ENCODE measurements at places on chromosomes 1 and 21. TPM values are rescaled to one million over a fixed set of nuclear protein-coding genes. Genes with fewer than 3 reads are reported as not detected.

Gene OR2L13
- total RNA-seq = 0.21 TPM

Gene TRIM46
- 3.5 TPM for total RNA-seq

Gene ITGB2
- 46.8 TPM for total RNA-seq

Gene ZSWIM5
- total RNA-seq = 6.6 TPM

Gene FAM89A
- total RNA-seq = 12.2 TPM

Gene NPPB
- not detected for total RNA-seq

Gene ZNF697
- 25.5 TPM for total RNA-seq

Gene PFDN2
- total RNA-seq = 23.5 TPM

Gene PACC1
- 6.2 TPM for total RNA-seq

Gene LINGO4
- total RNA-seq = not detected

Gene DCDC2B
- total RNA-seq = 0.62 TPM

Gene ATP1A2
- total RNA-seq = 10.2 TPM

Gene DNAI4
- total RNA-seq = 30.6 TPM

- DNase-seq = no peak
Measured at GRCh38 chr1:63087966-63088365, 234.4 kb upstream of the FOXD3 start.

DNA sequence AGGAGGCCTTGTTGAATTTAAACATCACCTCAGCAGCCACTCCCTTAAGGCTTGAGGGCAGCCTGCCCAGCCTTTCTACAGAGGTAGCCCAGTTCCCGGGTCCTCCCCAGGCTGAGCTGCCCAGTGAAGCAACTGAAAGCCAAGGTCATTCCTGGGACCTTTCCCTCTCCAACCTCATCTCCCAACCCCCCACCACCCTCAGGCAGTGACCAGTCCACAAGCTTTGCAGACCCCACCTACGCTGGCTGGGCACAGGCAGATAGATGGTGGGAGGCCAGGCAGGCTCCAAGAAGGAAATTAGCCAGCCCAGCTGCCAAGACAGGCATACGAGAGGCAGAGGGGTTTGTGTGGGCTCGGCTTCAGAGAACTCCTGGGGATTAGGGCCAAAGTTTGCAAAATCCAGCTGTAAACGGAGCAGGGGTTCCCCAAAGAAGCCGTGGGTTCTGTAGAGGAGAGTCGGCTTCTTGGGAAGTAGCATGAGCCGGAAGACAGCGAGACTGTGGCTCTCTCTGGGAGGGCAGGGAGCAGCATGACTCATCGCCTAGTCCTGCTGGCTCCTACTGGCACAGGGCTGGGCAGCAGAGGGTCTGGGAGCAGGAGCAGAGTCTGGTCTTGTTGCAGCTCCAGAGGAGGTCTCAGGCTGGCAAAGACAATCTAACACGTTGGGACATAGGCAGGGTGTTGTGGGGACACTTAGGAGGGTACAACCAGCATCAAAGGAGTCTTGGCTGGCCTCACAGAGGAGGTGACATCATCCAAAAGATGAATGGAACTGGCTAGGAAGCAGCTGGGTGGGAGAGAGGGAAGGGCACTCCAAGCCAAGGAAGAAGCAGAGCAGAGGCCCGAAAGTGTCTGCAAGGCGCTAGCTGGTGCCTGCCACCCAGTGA lies 2.8 kb upstream of the ZC3H12A start:
- peak; percentile 78 for DNase-seq

DNA sequence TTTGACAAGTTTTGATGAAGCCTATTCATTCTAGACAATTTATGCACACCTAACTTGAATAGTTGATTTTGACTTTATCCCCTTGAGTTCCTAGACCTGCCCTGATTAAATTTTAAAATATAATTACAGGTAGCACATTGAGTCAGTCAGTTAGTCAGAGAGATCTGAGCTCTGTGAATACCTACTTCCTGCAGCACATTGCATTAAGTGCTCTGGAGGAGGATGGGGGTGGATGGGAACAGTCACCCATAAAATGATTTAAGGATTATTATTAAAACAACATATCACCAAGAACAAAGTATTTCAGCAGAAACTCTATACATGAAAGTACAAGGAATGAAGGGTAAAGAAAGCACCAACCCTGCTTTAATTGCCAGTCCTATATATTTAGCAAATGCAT lies 11.8 kb upstream of the RPF1 start:
- DNase-seq = no peak

- no peak for DNase-seq
Measured at GRCh38 chr1:180168786-180169639, 14.3 kb downstream of the QSOX1 start.

GRCh38 chr1:156509424-156510034 lies 9.0 kb upstream of the MEF2D start:
- DNase-seq = no peak

- DNase-seq = no peak
Measured at GRCh38 chr1:1250786-1251284, 4.3 kb upstream of the C1QTNF12 start.

GRCh38 chr1:214377886-214378285 lies 96.9 kb downstream of the SMYD2 start:
- DNase-seq = no peak

DNA sequence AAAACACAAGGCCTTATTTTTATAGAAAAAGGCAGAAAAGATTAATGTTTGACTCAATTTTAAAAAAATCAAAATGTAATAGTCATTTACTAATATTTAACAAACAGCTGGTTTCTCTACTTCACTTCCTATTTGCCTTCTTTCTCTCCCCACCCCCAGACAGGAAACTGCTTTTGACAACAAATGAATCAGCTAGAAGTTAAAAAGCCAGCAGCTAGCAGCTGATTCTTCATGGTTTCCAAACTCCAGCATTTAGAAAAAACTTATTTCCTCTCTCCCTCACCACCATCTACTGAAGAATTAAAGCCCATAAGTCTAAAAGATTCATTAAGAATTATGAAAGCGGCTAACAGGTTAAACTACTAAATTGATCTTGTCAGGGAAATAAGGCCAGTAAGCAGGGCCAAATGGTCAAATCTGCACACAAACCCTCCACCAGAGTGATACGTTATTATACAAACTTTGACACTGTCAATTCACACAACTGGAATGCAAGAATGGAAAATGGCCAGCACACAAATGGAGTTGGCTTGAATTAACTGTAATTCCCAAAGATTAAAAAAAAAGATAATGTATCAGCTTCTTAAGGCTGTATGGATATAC lies 4.0 kb downstream of the WDR26 start:
- no peak for DNase-seq

GRCh38 chr1:200991097-200991614 lies 32.4 kb downstream of the KIF21B start:
- DNase-seq = no peak

DNA sequence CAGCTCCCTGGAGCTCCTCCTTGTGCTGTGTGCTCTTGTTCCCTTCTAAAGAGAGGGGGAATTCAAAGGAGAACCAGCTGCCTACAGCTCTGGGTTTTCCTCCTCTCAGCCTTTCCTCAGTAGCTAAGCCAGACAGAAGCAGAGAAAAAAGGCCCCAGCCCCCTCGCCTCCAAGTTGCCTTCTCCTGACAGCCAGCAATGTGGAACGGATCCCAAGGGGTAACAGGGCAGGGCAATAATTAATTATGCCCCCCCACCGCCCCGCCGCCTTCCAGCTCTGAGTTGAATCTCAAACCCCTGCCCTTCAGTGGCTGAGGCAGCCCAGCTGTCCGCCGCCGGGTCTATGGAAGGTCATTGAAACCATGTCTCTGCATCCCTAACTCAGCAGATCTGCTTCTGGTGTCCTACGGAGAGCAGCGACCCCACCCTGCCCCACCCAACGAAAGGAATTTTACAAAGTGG lies 69.0 kb upstream of the GOLT1A start:
- no peak for DNase-seq

GRCh38 chr1:54223441-54224202 lies 23.7 kb downstream of the MRPL37 start:
- DNase-seq = peak; percentile 44

GRCh38 chr1:111372336-111372965 lies 55.1 kb downstream of the OVGP1 start:
- DNase-seq = no peak

- DNase-seq = peak; percentile 27
Measured at GRCh38 chr1:10866321-10867093, 70.1 kb upstream of the CASZ1 start.

DNA sequence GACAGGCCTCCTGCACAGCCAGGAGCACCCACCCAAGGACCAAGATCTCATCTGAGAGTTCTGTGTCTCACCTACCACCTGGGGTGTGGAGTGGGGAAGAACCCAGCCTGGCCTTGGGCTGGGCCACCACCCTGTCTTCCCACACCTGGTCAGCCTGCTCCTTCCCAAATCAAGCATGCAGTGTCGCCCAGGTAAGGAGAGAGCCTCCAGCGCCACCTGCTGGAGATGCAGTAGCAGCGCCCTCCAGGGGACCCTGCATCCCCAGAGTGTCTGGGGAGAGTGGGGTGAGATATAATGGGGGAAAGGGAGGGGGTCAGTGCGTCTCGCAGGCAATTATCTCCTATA lies 32.3 kb downstream of the KIAA2013 start:
- DNase-seq = no peak

- no peak for DNase-seq
Measured at GRCh38 chr1:203056516-203056915, 29.3 kb downstream of the MYOG start.

- DNase-seq = no peak
Measured at GRCh38 chr1:177190308-177190970, 19.7 kb downstream of the BRINP2 start.

- no peak for DNase-seq
Measured at GRCh38 chr21:15272171-15272570, 207.4 kb upstream of the NRIP1 start.

GRCh38 chr21:36791695-36792470 lies 93.0 kb downstream of the SIM2 start:
- DNase-seq = no peak

DNA sequence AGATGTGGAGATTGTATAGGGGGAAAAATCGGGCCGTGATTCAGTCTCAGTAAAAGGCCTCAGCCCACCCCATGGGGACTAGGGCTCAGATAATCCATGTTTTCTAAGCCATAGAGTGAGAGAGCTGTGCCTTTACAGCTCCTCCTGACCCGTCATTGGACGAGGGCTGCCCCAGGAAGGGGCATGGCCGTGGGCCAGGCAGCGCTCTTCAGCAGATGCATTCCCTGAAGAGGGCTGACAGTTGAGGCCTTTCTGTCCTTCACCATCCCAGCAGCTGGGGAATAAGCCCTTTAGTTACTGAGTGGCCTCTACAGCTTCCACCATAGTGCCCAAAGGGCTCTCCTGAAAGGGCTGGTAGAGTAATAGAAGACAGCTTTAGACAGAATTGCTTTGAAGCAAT lies 57.2 kb downstream of the ST3GAL3 start:
- no peak for DNase-seq

- no peak for DNase-seq
Measured at GRCh38 chr21:34618941-34619340, 4.0 kb upstream of the RCAN1 start.

GRCh38 chr1:195569934-195570333 lies 1038.3 kb downstream of the KCNT2 start:
- no peak for DNase-seq

GRCh38 chr1:54212872-54213271 lies 12.9 kb downstream of the MRPL37 start:
- DNase-seq = no peak

- no peak for DNase-seq
Measured at GRCh38 chr1:101004061-101004460, 21.5 kb downstream of the DPH5 start.

GRCh38 chr1:184315254-184315653 lies 71.6 kb upstream of the C1orf21 start:
- no peak for DNase-seq

GRCh38 chr1:18058206-18058921 lies 49.2 kb upstream of the IGSF21 start:
- DNase-seq = no peak
